ENCODE measurements at places on chromosomes 2 and 18.
A peak's percentile ranks its signal among the peaks of the same experiment; 100 is the strongest.

DNA sequence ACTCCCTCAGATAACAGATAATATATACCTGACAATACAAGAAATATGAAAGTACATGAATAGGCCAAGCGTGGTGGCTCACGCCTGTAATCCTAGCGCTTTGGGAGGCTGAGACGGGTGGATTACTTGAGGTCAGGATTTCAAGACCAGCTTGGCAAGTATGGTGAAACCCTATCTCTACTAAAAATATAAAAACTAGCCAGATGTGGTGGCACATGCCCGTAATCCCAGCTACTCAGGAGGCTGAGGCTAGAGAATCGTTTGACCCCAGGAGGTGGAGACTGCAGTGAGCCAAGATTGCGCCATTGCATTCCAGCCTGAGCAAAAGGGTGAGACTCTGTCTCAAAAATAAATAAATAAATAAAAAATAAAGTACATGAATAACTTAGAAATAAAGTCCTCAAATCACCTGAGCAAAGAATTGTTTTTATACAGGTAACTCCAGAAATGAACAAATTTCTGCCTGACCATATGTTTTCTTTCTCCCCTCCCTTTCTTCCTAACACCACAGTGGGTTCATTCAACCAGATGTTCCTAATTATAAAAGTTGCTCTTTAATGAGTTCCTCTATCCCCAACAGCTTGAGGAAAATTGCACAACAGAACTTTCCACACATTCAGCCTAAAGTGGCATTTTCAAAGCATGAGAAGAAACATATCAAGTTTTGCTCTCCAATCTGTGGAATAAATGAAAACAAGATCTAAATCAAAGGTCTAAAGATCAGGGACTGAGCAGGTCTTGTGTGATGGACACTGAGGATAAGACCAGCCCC is 33.6 kb upstream of the AP1S3 start:
- DNase-seq = peak; percentile 31

GRCh38 chr2:118040891-118041290 is 27.0 kb upstream of the CCDC93 start:
- DNase-seq = no peak

DNA sequence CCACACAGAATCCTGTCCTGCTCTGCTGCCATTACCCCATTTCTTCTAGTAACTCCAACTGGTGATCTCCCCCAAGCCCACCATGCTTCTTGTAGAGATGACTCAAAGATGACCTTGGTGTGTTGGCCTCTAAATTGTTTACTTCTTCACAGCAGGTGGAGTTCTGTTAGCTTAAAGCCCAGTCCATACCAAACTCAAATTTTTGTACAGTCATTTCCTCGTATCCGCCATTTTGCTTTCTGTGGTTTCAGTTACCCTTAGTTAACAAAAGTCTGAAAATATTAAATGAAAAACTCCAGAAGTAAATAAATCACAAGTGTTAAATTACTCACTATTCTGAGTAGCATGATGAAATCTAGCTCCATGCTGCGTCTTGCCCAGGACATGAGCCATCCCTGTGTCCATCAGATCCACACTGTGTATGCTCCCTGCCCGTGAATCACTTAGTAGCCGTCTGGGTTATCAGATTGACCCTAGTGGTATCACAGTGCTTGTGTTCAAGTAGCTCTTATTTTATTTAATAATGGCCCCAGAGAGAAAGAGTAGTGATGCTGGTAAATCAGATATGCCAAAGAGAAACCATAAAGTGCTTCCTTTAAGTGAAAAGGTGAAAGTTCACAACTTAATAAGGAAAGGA is 133.3 kb upstream of the NOL4 start:
- no peak for DNase-seq

GRCh38 chr2:71884303-71885042 is 263.2 kb downstream of the CYP26B1 start:
- peak; percentile 64 for DNase-seq

DNA sequence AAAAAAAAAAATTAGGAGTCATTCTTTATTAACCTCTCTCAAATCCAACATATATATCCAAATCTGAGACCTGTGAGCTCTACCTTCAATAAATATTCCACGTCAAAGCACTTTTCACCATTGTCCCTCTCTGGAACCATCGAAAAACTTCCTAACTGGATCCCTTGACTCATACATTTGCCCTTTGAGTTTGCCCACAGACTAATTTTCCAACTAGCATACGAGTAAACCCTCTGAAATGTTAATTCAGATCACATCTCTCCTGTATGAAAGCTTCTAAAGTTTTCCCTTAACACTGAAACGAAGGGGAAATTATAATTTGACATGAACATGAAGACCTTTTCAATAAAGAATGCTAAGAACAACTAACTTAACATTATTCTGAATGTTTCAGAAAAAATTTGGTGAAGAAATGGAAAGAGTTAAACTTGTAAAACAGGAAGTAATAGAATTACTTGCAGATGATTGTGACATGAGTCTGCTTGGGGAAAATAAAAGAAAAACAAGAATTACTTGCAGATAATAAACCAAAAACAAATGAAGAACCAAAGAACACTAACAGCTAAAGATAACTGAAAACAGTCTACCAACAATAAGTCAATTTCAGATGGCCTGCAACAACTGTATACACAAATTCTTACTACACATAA is 110.6 kb downstream of the C2orf74 start:
- DNase-seq = no peak

DNA sequence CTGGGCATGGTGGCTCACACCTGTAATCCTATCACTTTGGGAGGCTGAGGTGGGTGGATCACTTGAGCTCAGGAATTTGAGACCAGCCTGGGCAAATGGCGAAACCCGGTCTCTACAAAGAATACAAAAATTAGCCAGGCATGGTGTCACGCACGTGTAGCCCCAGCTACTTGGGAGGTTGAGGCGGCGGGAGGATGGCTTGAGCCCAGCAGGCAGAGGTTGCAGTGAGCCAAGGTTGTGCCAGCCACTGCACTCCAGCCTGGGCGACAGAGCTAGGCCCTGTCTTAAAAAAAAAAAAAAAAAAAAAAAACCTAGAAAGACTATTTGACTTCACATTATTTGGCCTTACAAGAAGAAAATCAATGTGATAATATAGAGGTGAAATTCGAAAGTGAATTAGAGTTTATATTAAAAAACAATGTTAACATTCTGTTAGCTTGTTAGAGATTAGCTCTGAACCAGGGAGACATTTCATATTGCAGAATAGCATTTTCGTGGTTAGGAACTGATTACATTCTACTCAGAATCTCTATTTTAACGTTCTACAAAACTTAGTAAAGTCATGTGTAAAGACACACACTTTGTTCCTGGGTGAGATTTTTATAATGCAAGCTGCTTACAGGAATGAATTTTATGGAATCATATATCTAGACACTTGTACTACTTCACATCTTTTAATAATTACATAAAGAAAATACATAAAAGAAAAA is 120.5 kb downstream of the THADA start:
- no peak for DNase-seq

DNA sequence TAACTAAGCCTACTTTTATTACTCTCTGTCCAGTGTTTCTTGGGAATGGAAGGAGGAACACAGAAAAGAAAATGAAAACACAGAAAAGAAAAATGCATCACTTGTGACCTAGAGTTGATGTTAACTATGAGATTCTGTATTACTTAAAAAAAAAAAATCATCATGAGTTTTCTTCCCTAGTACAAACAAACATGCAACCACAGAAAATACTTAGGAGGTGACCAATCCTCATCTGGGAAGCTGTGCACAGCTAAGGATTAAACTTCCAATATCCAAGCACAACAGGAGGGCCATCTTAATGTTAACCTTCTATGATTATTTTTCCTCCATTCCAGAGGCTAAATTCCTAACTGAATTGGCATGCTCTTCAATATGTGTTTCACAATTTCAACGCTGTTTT is 1140.4 kb downstream of the LRP1B start:
- DNase-seq = peak; percentile 42

DNA sequence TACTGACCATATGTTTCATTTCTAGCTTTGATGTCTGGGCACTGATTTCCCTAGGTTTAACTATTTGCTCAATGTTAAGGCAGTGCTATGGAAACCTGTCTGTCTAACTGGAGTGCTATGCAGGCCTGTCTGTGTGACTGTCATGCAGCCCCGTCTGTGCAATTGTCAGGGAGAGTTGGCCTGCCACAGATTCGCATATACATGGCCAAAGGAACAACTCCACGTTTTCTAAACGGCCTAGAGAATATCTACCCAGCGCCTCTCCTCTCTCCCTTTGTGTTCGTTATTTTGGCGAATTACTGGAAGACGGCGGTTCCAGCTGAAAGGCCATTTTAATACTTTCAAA is 59.6 kb upstream of the PSME4 start:
- DNase-seq = no peak

DNA sequence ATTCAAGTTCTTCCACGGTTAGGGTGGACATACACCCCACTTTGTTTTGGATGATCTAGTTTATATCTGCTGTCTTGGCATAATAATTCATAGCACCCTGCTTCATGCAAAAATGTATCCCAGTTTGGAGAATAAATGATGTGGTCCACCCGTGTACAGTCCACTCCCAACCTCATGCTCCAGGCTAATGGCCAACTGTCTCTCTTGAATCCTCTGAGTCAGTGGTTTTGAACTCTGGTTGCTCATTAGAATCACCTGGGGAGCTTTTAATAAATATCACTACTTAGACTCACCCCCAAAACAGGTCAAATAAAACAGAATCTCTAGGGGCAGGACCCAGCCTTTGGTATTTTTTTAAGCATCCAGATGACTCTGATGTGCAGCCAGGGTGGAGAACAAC is 78.5 kb downstream of the SDC1 start:
- no peak for DNase-seq
